ENCODE measurements at places on chromosomes 5 and 9.

- no peak for DNase-seq
These were observed 174.8 kb upstream of the CLINT1 start for GRCh38 chr5:158033724-158034123.

GRCh38 chr5:108381350-108381953 lies 446 bp downstream of the FBXL17 start:
- peak; percentile 91 for DNase-seq

- DNase-seq: no peak
These were observed 161.3 kb downstream of the LPAR1 start for GRCh38 chr9:110876929-110877328.

DNA sequence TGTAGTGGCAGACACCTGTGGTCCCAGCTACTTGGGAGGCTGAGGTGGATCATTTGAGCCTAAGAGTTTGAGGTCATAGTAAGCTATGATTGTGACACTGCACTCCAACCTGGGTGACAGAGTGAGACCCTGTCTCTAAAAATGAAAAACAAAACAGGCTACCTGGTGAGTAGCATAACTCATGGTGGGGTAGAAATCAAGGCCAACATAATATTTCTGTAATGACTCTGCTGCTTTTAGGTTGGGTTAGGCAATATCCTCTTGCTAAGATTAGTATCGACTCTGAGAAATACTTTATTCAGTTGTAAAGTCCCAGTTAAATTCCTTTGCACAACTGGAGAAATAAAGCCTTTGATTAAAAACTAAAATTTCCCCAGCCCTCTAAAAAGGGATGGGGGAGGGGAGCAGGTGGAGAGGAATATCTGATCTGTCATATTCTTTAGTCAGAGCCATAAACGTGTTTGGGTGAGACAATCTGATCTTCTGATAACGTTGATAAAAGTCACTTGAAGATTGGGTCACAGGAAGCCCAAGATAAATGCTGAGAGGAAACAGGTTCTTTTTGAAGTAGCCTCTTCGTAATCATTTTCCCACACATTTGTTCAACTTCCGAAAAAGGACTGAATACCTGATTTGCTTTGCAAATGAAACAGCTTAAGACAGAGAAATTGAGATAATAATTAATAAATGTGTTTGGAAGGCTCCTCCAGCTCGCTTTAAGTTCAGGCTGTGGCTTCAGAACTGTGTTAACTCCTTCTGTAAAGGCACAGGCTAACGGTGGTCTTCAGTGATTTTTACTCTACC lies 14.9 kb downstream of the IL4 start:
- no peak for DNase-seq

DNA sequence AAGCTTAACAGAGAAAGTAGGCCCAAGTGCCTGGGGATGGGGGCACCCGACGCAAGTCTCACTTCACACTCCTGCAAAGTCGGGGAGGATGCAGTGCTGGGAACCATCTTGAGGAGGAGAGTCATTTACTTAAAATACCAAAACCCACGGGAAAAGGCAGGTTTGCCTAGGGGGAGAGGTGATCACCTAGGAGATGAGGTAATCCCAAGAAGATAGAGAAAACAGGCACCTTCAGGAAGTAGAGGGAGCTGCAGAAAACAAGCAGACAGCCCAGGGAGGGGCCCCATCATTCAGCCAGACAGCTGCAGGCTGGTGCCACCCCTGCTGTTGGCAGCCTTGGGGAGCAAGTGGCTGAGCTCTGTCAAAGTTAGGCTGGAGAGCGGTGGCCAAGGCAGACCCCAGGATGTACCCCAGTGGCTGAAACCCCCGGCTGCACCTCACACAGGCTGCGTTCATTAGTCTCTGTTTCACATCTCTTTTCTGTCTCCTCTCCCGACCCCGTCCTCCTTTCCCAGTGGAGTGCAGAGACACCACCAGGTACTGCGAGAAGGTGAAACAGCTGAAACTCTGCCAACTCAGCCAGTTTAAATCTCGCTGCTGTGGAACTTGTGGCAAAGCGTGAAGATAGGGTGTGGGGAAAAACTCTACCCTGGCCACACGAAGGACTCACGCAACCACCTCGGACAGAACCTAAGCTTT lies 124.9 kb downstream of the SAXO1 start:
- DNase-seq: no peak

DNA sequence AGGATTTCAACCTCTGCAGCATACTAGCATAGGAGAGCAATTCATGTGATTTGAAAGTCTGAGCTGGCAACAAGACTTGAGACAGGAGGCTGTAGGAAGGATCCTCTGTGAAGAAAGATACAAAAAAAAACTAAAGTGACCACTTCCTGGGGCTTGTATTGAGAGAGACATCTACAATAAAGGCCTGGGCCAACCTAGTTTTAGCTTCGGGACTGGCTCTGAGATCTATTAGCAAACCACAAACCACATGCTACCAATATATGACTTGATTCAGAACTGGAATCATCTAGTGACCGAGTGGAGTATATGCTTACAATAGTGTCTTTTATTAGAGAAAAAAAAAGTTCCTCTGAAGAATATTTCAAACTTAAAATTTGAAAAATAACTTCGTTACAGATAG lies 1448.9 kb upstream of the CDH6 start:
- DNase-seq: no peak

DNA sequence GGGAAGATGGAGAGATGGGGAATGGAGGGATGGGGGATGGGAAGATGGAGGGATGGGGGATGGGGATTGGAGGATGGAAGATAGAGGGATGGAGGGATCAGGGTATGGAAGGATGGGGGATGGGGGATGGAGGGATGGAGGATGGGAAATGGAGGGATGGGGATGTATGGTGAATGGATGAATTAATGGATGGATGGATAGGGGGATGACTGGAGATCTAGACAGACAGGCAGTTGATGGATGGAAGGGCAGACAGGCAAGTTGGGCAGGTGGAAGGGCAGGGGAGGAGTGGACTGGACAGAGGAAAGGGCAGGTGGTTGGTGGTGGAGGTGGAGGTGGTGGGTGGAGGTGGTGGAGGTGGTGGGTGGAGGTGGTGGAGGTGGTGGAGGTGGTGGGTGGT lies 167.2 kb downstream of the C9orf50 start:
- no peak for DNase-seq

DNA sequence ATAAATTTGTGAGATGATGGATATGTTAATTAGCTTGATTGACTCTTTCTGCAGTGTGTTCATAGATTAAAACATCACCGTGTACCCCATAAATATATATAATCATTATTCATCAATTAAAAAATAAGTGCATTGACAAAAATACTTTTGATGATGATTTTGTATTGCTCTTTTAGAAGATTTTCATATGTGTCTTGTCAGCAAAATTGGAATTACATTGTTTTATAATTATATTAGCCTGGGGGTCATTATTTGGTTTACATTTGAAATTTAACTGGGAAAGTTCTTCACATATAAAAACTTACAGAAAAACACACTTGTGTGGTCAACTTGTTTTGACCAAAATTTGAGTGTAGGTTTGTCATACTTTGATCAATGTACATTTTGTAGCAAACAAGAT lies 614.6 kb upstream of the ITGA1 start:
- no peak for DNase-seq

- no peak for DNase-seq
These were observed 344.2 kb downstream of the SPATA31D1 start for GRCh38 chr9:82332774-82333152.

GRCh38 chr9:96603305-96604003 lies 16.2 kb downstream of the CDC14B start:
- DNase-seq: no peak

DNA sequence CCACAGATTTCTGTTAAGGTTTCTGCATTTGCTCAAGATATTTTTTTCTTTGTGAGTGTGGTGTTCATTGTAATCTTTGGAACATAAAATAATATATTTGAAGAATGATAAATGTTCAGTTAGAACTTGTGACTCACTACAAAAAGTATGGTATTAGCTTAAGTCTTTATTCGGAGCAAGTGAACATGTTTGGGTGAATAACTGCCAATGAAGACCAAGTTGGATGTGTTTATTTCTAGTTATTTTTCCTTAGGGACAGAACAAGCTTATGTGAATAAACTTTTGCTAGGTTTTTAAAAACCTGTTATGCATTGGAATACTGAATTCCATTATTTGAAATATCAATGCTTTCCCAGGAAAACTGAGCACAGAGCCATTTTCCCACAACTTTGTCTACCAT lies 418.6 kb downstream of the SLCO4C1 start:
- no peak for DNase-seq

GRCh38 chr9:123609844-123610243 lies 253.8 kb downstream of the CRB2 start:
- no peak for DNase-seq

GRCh38 chr5:110880413-110880812 lies 141.6 kb downstream of the SLC25A46 start:
- DNase-seq: no peak

- no peak for DNase-seq
These were observed 36.4 kb upstream of the DAPK1 start for GRCh38 chr9:87461256-87461655.

DNA sequence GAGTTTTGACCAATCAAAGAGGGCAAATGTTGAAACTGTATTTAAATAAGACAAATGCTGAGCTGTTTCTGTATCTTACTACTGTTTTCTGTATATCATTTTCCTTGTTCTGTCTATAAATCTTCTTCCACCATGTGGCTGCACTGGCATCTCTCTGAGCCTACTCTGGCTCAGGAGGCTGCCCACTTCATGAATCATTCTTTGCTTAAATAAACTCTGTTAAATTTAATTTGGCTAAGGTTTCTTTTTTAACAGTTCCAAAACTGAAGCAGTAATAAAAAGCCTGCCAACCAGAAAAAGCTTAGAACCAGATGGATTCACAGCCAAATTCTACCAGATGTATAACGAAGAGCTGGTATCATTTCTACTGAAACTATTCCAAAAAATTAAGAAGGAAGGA lies 40.2 kb upstream of the TAS2R1 start:
- no peak for DNase-seq

GRCh38 chr5:6108981-6109825 lies 269.1 kb downstream of the MED10 start:
- no peak for DNase-seq

- no peak for DNase-seq
These were observed 197.0 kb downstream of the FBN2 start for GRCh38 chr5:128341056-128341455.

DNA sequence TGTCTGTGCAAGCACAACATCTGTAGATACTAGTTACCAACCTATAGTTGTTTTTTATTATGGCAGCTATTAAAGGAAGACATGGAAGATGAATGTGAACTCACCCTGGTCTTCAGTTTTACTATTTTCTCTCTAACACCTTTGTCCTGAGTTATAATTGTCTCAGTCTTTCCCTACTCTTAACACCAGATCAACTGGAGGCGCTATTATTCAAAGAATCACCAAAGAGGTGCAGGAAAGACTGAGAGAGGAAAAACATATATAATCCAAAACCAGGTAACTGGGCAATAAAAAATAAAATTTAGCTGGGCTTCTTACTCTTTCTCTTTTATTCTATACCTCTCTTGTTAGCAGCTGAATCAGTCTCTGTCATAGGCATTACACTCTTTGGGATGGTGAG lies 134.2 kb upstream of the C6 start:
- no peak for DNase-seq

DNA sequence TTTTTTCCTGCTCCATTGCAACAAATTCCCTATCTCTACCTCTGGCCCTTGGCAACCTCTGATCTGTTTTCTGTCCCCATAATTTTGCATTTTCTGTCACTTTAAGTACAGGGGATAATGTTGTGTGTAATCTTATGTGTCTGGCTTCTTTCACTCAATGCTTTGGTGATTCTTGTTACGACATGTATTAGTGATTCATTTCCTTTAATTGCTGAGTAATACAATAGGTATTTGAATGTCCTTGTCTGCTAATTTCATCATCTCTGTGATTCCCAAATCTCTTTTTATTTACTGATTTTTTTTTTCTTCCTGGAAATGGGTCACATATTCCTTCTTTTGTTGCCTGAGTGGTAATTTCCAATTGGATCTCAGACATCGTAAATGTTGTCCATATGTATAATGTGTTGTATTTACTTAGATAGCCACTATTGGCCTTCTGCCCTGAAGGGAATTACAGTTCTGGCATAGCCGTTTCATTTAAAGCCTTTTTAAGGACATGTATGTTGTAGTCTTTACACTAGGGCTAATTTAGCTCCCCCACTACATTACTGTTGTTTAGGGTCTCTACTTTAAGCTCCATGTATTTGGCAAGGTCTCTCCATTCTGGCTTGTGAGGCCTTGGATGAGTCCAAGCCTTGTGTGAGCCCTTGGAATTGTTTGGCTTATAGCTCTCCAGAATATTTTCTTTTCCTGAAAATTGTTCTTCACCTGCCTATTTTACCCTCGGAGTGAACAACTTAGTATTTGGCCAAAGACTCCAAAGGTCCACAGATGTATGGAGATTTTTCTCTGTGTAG lies 683.8 kb downstream of the LRRC70 start:
- no peak for DNase-seq

DNA sequence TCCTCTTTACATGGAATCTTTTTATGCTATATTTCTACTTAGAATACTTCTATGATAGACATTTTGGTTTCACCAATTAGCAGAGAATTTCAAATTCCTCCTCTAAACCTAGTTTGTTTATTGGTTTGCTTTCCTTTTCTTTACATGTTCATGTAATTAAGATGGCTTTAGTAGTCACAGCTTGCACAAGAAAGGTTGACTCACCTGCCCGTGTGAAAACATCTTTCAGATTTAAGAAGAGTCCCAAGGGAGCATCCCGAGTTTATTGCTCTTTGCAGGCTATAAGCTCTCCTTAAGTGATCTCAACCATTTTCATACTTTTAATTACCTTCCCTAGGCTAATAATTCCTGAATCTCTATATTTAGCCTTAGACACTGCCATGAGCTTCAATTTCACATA lies 28.9 kb downstream of the TYRP1 start:
- no peak for DNase-seq

DNA sequence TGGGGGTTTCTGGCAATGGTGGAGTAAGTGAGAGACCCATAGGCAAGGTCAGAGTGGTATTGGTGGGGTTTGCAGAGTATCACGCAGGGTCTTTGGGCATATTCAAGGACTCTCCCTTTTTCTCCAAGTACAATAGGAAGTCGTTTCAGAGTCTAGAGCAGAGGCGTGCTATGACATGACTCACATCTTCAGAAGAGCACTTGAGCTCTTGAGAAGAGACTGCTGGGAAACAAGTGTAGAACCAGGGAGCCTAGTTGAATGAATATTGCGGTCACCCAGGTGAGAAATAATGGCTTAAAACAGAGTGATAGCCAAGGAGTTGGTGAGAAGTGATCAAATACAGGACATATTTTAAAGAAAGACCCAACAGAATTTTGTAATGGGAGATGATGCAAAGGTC lies 813.4 kb downstream of the TLE1 start:
- DNase-seq: no peak

DNA sequence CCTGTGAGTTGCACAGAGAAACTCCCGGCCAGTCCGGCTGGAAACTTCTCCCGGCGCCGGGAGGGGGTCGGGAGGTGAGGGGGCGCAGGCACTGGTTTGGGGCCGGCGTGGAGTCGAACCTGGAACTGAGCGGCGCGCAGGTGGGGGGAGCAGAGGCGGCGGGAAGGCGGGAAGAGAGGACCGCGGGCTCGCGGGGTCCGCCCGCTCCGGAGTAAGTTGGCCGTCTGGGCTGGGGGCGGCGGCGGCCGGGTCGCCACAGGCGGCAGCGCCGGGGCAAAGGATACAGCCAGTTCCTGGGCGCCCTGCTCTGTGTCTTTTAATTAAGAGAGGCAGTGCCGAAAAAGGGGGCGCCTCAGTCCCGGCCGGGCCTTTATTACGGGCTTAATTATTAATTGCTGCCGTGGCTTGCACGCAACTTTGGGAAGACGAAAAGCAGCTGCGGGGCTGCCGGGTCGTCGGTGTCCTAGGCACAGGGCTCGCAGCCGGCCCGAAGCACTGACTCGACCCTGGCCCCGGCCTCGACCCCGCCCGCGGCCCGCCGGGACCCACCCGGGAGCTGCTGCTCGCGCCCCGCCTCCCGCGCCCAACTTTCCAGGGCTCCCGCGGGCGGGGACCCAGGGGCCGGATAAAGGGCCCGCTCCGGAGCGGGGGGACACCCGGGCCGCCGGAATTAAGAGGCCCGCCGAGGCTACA lies 1.1 kb downstream of the NTNG2 start:
- no peak for DNase-seq

Data from right forelimb (tissue), 1 donor.